ENCODE measurements at places on chromosomes 1 and 21.

DNA sequence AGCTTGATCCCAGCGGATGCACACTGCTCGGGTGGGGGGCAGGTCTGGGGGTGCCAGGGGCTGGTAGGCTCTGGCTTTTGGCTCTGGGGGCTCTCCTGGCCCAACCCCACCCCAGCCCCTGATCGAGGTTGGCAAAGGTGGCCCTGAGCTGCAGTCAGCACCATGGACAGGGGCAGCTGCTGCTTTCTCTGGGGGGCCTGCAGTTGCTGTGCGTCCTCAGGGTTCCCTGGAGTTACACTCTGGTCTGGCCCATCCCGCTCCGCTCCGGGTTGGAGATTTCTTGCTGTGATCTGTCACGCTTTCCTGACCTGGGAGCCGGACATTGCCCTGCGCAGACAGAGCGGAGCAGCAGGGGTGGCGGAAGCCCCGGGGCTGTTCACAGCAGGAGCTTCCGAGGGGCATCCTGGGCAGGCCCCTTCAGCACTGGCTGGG lies 8.0 kb upstream of the PLCH2 start:
- no peak for DNase-seq

- DNase-seq: no peak
Observed at GRCh38 chr1:30335997-30336390, 387.4 kb downstream of the MATN1 start.

- DNase-seq: no peak
Observed at GRCh38 chr1:207858281-207858680, 52.6 kb downstream of the CD34 start.

DNA sequence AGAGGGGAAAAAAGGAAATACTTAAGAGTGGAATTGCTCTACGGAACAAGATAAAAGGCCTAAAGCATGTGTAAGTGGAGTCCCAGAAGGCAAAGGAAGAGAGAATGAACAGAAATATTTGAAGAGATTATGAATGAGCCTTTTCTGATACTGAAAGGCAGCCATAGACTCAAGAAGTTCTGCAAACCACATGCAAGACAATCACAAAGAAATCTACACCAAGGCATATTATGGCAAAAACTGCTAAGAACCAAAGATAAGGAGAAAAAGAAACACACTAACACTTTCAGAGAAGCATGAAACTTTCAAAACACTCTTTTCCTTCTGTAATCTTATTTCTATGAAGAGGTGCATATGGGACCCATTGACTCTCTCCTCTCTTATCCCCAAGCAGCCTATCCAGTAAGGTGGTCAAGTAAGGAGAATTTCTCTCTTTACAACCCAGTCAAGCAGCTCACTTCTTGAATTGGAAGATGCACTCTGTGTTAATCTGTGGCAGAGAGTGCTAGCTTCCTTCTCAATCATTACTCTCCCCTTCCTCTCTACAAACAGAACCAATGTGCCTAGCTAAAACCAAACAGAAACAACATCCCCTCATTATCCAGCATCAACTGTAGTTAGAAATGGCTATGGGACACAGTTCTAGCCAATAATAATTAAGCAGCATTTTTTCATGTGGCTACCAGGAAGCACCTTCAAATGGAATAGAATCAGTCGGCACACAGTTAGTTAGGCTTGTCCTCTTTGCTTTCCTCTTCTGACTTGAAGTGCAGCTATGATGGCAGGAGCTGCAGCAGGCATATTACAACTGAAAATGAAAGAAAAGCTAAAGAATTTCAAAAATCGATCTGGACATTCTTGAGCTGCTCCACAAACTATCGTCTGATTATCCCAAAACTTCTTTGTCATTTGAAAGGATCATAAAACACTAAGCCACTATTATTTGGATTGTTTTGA lies 25.9 kb downstream of the KRTAP19-8 start:
- DNase-seq: no peak

GRCh38 chr1:119327450-119328155 lies 41.0 kb upstream of the HAO2 start:
- peak; percentile 59 for DNase-seq

DNA sequence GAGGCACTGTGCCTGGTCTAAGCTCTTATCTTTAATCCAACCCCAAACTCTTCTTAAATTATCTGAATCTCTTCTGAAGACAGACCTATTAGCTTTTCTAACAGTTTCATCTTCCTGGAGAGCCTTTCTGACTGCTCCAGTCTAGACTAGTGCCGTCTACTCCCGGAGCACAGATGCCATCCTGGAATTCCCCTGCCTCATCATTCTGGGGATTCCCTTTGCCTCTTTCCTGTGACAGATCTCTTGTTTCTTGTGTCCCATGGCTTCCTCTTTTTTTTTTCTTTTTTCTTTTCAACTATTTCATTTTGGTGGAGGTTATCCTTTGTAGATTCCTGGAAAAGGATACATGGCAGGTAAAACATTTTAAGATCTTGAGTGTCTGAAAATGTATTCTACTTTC lies 11.7 kb downstream of the SEMA4A start:
- DNase-seq: no peak

- DNase-seq: no peak
Observed at GRCh38 chr1:201525193-201525778, 13.6 kb upstream of the NAV1 start.

DNA sequence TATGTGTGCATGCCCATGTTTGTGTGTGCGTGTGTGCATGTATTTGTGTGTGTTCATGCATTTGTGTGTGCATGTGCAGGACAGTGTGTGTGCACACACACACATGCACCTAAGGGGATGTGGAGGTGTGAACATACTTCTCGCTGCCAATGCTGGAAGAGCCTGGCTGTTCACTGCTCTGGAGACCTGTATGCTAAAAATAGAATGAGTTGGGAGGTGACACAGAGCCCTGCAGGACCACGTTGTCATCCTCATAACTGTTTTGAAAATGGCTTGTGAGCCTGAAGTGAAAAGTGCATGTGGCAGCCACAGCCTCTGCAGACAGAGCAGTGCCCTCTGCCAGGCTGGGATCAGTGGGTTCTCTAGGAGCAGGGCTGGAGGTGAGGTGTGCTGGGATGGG lies 95.8 kb downstream of the AJAP1 start:
- no peak for DNase-seq

All from NCI-H1105 (cell line).